Left ventricle myocardium inferior (tissue), 1 donor: ENCODE measurements at places on chromosomes 4 and X.

- no peak for DNase-seq
- no peaks in the 10 kb centered on the region for H3K27me3 ChIP-seq
- H3K36me3 ChIP-seq = no peaks in the 10 kb centered on the region
- H3K4me1 ChIP-seq = peaks cover 3% of the 10 kb centered on the region
- H3K4me3 ChIP-seq = no peak overlapping the region
Observed at GRCh38 chr4:16705341-16705740, 193.1 kb downstream of the LDB2 start.

DNA sequence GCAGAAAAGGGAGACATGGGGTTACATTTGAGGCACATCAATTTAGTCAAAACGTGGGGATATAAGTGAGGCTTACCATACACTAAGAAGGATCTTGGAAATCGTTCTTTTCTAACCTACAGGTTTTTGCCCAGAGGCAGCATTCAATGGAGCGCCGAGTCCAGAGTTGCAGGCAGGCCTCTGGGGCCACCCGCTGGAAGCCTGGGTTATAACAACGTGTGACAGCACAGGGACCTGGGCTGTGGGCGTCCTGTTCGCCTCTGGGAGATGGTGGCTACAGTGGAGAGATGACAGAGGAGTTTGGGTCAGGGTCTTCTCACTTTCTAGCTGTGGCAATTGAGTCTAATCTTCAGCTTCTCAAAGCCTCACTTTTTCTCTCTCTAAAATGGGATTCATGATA is 53.9 kb downstream of the ENPP6 start:
- no peak overlapping the region for H3K27ac ChIP-seq
- peaks cover 9% of the 10 kb centered on the region for H3K4me1 ChIP-seq
- H3K27me3 ChIP-seq = peaks cover 7% of the 10 kb centered on the region

DNA sequence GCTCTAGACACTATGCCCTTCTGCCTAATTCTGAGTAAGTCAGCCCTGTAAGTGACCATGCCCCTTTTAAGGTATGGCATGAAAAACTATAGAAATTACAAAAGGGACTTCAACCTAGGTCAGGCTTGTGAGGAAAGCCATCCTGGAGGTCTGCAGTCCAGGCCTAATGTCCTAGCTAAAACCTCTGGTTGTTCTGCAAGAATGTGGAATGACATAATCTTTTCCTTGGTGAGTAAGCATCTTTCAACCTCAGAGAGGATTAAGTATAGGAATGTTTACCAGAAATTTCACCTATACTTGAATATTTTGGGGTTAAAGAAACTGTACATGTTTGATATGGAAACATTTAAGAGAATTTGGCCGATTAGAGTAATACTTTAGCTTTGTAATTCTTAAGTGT is 23.8 kb upstream of the HPSE start:
- H3K27me3 ChIP-seq = no peaks in the 10 kb centered on the region
- DNase-seq = no peak
- H3K36me3 ChIP-seq = no peaks in the 10 kb centered on the region
- no peak overlapping the region for H3K4me3 ChIP-seq
- H3K27ac ChIP-seq = no peak overlapping the region

DNA sequence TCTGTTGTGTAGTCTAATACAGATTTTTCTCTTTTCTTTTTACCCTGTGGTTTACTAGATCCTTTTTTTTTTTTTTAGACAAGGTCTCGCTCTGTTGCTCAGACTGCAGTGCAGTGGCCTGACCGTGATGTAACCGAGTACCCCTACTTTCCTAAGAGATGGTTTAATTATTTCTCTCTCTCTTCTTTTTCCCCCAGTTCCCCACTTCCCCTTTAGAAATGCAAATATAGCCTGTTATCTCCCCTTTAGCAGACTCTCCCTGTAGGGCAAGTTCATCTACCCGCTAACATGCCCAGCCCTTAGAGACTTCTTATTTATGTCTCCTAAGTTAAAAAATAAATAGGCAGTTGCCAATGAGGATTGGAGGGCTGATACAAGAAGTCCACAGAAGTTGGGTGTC is 4.5 kb downstream of the SNX25 start:
- no peak overlapping the region for H3K4me3 ChIP-seq
- DNase-seq = no peak
- H3K27me3 ChIP-seq = no peaks in the 10 kb centered on the region
- H3K4me1 ChIP-seq = peaks cover 48% of the 10 kb centered on the region

DNA sequence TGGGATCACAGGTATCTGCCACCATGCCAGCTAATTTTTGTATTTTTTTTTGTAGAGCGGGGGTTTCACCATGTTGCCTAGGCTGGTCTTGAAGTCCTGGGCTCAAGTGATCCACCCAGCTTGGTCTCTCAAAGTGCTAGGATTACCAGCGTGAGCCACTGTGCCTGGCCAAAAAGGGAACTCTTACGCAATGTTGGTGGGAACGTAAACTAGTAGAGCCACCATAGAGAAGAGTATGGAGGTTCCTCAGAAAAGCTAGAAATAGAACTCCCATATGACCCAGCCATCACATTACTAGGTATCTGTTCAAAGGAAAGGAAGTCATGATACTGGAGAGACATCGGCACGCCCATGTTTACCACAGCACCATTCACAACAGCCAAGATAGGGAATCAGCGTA is 85.9 kb downstream of the PRKX start:
- DNase-seq = no peak
- H3K4me3 ChIP-seq = no peak overlapping the region
- no peak overlapping the region for H3K27ac ChIP-seq
- H3K4me1 ChIP-seq = no peaks in the 10 kb centered on the region
- peaks cover 5% of the 10 kb centered on the region for H3K36me3 ChIP-seq
- no peaks in the 10 kb centered on the region for H3K27me3 ChIP-seq

DNA sequence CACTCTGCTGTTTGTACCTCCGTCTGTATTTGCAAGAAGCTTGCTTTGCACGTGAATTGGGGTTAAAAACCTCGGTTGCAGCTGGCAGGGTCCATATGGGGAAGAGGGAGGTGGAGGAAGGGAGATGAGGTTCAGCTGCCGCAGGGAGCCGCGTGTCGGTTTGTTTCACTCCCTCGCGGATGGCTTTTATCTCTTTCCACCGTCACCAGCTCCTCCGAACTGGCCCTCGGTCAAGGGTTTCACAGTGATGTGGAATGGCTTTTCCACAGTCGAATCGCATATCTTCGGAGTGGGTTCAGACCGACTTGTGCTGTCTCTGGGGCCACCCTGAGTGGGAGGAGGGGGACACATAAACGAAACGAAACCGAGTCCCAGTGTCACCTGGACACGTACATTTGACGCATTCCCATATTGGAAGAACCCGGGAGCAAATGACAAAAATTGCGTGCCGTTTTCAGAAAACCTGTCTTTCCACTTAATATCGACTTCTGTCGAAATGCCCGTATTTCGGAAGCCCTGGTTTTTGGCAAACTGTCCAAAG is 929 bp downstream of the ZBTB33 start:
- peak overlapping the region; percentile 81 for H3K4me3 ChIP-seq
- no peak for DNase-seq
- peaks cover 16% of the 10 kb centered on the region for H3K36me3 ChIP-seq
- peak overlapping the region; percentile 92 for H3K27ac ChIP-seq
- H3K27me3 ChIP-seq = no peaks in the 10 kb centered on the region
